Neural crest cell (in vitro differentiated cells): ENCODE measurements at places on chromosomes 6 and 20. TPM values are rescaled to one million over a fixed set of nuclear protein-coding genes. Genes with fewer than 3 reads are reported as not detected.

LY86 gene
- not detected in 2 replicates for total RNA-seq

- no peaks in the 10 kb centered on the region for H3K4me1 ChIP-seq
- H3K36me3 ChIP-seq: no peaks in the 10 kb centered on the region
- no peak overlapping the region for H3K4me3 ChIP-seq
- no peak for DNase-seq
These were observed 24.6 kb downstream of the POLH start for GRCh38 chr6:43600595-43600994.

FOXF2 gene
- total RNA-seq: not detected in 2 replicates

- H3K36me3 ChIP-seq: no peaks in the 10 kb centered on the region
- no peaks in the 10 kb centered on the region for H3K4me1 ChIP-seq
- no peak overlapping the region for H3K4me3 ChIP-seq
- H3K27me3 ChIP-seq: no peaks in the 10 kb centered on the region
- DNase-seq: no peak
These were observed 235.0 kb upstream of the GMDS start for GRCh38 chr6:2480267-2480966.

DNA sequence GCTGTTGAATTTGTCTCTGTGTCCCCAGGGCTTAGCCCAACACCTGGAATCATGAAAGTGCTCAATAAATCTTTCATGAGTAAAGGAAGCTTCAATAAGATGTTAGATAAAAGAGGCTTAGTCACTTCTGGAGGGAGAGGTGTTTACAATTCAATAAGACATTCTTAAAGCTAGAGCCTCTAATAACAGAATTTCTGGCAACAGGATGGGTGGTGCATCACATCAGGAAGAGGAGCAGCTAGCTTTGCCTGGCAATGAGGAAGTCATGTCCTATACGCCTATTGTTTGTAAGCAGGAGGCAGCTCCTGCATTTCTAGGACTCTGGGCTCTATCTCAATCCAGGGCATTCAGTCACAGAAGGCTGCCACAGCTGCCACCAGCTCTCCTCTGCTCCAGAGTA, 638.5 kb downstream of the EPM2A start:
- H3K27ac ChIP-seq: no peak overlapping the region
- no peaks in the 10 kb centered on the region for H3K4me1 ChIP-seq
- DNase-seq: no peak
- H3K4me3 ChIP-seq: no peak overlapping the region
- H3K36me3 ChIP-seq: peaks cover 3% of the 10 kb centered on the region

MYL9 gene
- total RNA-seq: 19.7 and 19.8 TPM in 2 replicates

DNA sequence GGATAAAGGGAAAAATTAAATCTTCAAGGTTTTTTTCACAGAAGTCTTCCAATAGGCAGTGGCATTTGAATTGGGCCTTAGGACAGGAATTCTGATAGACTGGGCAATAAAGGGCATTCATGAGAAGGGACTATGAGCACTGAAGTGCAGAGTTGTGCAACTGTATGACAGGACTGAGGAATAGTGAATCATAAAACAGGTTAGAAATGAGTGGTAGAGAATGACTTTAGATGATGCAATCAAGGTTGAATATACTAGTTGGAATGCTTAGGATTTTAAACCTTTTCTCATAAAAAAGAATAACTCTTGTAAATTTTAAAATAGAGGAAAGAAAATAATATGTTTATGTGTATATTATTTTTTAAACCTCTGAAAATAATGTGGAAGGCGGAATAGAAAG, 944.7 kb downstream of the PHF3 start:
- H3K36me3 ChIP-seq: no peaks in the 10 kb centered on the region
- no peak for DNase-seq
- H3K4me3 ChIP-seq: no peak overlapping the region
- H3K27me3 ChIP-seq: no peaks in the 10 kb centered on the region
- H3K27ac ChIP-seq: no peak overlapping the region
- no peaks in the 10 kb centered on the region for H3K4me1 ChIP-seq

SSTR4 gene
- total RNA-seq: not detected in 2 replicates

- no peak overlapping the region for H3K27ac ChIP-seq
- H3K36me3 ChIP-seq: no peaks in the 10 kb centered on the region
- no peak for DNase-seq
- H3K4me1 ChIP-seq: no peaks in the 10 kb centered on the region
These were observed 645.5 kb downstream of the GRIK2 start for GRCh38 chr6:102038964-102039363.

DNA sequence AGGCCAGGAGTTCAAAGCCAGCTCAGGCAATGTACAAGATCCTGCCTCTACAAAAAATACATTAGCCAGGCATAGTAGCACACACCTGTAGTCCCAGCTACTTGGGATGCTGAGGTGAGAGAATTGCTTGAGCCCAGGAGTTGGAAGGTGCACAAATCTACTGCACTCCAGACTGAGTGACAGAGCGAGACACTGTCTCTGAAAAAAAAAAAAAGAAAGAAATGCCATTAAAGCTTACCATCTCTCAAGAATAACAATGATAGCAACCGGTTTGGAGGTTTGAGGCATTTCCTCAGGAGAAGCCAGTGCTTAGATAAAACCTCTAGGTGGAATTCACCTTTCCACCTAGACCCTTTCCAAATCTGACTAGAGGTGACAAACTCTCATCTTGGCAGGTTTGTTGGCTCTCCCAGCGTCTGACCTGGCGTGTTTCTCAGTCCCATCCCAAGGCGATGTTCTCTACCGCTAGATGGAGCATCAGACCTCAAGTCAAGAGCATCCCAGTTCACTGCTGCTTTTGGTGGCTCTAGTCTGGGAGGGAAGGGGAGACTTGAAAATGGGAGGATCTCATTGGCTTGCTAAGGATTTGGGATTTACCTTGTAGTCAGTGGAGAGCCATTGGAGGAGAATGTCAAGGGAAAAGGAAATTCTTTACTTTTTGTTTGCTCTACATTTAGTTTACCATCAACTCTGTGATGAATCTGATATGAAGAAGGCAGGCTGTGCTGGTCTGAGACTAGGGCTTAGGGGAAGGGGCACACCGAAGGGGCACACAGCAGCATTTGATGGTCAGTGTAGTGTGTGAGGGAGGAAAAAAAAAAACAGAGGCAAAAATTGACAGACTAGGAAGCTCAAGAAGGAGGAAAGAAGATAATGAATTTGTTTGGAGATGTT, 67.9 kb downstream of the NCOA7 start:
- no peaks in the 10 kb centered on the region for H3K4me1 ChIP-seq
- no peaks in the 10 kb centered on the region for H3K27me3 ChIP-seq
- DNase-seq: peak; percentile 40
- H3K36me3 ChIP-seq: no peaks in the 10 kb centered on the region

DNA sequence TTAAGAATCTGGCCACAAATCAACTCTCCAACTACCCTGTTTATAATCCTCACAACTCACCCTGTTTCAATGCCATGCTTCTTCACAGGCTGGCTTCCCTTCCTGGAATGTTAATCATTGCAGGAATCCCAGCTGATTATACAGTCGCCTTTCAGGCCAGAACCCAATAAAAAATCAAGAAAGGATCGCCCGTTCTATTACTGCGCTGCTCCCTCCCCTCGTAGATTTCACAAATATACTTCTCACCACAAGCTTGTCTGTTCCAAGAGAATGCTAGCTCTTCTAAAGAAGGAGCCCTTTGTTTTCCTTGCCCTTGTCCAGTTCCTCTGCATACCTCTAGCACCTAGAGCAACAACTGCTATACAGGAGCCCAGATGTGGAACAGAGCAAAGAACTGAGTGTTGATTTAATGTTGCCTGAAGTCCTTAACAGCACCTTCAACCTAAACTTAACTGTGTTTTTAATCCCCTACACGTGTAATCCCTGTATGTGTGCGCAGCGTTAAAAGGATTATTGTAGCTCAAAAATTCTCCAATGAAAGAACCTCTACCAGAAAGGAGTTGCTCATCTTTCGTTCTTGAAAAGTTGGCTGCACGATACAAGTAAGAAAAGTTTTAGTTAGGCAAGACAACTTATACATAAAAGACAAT, 988 bp downstream of the ECHDC1 start:
- peak; percentile 3 for DNase-seq
- H3K27me3 ChIP-seq: no peaks in the 10 kb centered on the region
- peaks cover 7% of the 10 kb centered on the region for H3K36me3 ChIP-seq

GRCh38 chr6:77463861-77464494, 687 bp upstream of the HTR1B start:
- H3K4me3 ChIP-seq: peak overlapping the region; percentile 89
- DNase-seq: peak; percentile 28
- H3K27me3 ChIP-seq: peaks cover 91% of the 10 kb centered on the region
- peaks cover 32% of the 10 kb centered on the region for H3K4me1 ChIP-seq
- peaks cover 6% of the 10 kb centered on the region for H3K36me3 ChIP-seq

IP6K3 gene
- total RNA-seq: 0.72 and 0.89 TPM in 2 replicates

DNA sequence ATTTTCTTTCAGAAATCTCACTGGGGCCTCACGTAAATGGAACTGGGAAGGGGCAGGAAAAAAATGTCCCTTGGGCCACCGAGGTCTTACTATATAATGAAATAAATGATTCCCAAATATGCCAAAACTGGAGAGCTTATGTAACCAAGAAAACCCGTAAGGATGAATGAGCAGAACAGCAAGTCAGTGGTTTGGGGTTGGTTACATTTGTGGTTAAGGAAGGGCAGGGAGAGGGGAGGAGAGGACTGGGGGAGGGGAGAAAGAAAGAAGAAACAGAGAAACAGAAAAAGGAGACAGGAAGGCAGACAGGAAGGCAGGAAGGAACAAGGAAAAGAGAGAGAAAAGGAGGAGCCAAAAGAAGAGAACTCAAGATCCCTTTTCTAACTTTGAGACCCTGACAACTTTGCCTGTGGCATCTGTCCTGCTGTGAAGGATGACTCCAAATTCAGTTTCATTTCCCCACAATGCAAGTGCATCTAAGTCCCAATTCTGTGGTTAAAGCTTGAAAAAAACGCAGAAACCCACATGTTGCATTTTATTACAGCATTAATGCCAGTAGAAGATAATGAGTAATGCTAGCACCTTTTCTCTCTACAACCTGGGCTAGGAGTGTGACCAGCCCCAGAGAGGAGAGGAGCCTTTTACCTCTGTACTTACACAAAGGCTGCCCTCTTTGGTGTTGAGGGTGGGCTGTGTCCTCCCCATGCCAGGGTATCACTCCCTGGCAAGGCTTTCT, 10.8 kb upstream of the ARMC2 start:
- H3K4me1 ChIP-seq: peaks cover 24% of the 10 kb centered on the region
- H3K27ac ChIP-seq: no peak overlapping the region
- H3K36me3 ChIP-seq: no peaks in the 10 kb centered on the region
- H3K27me3 ChIP-seq: peaks cover 53% of the 10 kb centered on the region

GRCh38 chr20:20404633-20405032, 36.7 kb downstream of the INSM1 start:
- peaks cover 1% of the 10 kb centered on the region for H3K36me3 ChIP-seq
- no peak overlapping the region for H3K27ac ChIP-seq
- H3K27me3 ChIP-seq: peaks cover 65% of the 10 kb centered on the region
- H3K4me1 ChIP-seq: peaks cover 1% of the 10 kb centered on the region

GRCh38 chr20:61580958-61581824, 329.1 kb downstream of the CDH4 start:
- peak overlapping the region; percentile 69 for H3K27ac ChIP-seq
- no peak overlapping the region for H3K4me3 ChIP-seq
- H3K36me3 ChIP-seq: no peaks in the 10 kb centered on the region
- H3K27me3 ChIP-seq: no peaks in the 10 kb centered on the region
- DNase-seq: no peak

- no peak overlapping the region for H3K27ac ChIP-seq
- H3K36me3 ChIP-seq: peaks cover 50% of the 10 kb centered on the region
- no peak for DNase-seq
- no peak overlapping the region for H3K4me3 ChIP-seq
- H3K27me3 ChIP-seq: no peaks in the 10 kb centered on the region
These were observed 70.1 kb upstream of the EMILIN3 start for GRCh38 chr20:41436679-41437078.

HLA-DQB1 gene
- total RNA-seq: 0.18 and 0.23 TPM in 2 replicates

DNA sequence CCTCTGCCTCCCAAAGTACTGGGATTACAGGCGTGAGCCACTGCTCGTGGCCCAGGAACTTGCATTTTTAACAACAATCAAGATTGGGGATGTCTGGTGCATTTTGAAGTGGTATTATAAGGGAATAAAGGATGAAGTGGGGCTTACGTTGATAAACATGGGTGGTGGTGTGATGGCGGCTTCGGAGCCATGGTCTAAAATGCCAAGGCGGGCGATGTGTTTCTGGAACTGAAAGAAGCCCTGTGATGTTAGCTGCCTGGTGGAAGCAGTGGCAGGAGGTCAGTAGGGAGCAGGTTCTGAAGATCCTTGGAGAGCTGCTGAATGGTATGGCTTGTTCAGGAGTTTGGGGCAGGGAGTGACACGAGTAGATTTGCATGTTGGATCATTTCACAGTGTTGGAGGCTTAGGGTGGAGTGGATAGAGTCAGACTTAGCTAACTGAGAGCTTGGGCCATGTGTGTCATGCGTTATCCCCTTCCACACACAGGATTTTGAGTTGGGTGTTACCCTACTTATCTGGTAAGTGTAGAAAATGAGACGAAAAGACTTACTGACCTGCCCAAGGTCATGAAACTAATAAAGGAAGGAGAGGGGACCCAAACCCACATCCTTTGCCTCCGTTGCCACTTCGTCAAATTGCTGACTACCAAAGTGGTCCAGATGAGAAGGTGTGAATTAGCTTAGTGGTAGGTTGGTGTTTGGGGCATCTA, 1.5 kb downstream of the NELFCD start:
- no peak for DNase-seq
- peak overlapping the region; percentile 94 for H3K4me3 ChIP-seq
- H3K4me1 ChIP-seq: peaks cover 29% of the 10 kb centered on the region

GRCh38 chr6:16706911-16707783, 54.1 kb downstream of the ATXN1 start:
- DNase-seq: no peak
- H3K4me1 ChIP-seq: peaks cover 6% of the 10 kb centered on the region
- no peaks in the 10 kb centered on the region for H3K36me3 ChIP-seq
- H3K27me3 ChIP-seq: no peaks in the 10 kb centered on the region
- H3K4me3 ChIP-seq: no peak overlapping the region

DNA sequence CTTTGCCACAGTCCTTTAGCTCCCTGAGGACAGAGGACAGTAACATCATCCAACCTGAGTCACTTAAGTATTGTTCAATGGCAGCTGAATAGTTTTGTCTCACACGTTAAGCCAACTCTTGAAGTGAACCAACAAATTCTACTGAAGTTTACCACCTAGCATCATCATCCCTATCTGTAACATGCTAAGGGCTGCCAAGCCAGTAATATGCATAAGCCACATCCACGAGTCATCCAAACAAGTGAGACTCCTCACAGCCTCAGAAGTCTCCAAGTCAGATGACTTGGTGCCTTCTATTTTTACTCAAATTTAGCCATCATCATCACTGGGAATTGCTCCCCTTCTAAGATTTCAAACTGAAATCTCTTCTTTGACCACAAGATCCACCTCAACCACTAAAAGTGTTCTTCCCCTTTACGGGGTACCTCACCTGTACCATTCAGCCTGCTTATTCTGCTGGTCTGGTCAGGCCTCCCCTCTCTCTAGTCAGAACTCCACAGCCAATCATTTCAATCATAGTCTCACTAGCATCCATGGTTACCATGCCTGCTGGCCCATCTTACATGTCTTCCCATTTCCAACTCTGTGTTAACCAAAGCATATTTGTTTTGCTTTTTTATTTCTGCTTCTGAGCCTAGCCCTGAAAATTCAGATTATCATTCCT, 73.7 kb downstream of the DTNBP1 start:
- DNase-seq: no peak
- no peaks in the 10 kb centered on the region for H3K36me3 ChIP-seq
- H3K27ac ChIP-seq: no peak overlapping the region
- no peak overlapping the region for H3K4me3 ChIP-seq
- no peaks in the 10 kb centered on the region for H3K4me1 ChIP-seq
